ENCODE measurements at places on chromosomes 13 and 19. TPM values are rescaled to one million over a fixed set of nuclear protein-coding genes. Genes with fewer than 3 reads are reported as not detected.
A peak's percentile ranks its signal among the peaks of the same experiment; 100 is the strongest.

LGALS14 gene
- not detected for total RNA-seq

DNA sequence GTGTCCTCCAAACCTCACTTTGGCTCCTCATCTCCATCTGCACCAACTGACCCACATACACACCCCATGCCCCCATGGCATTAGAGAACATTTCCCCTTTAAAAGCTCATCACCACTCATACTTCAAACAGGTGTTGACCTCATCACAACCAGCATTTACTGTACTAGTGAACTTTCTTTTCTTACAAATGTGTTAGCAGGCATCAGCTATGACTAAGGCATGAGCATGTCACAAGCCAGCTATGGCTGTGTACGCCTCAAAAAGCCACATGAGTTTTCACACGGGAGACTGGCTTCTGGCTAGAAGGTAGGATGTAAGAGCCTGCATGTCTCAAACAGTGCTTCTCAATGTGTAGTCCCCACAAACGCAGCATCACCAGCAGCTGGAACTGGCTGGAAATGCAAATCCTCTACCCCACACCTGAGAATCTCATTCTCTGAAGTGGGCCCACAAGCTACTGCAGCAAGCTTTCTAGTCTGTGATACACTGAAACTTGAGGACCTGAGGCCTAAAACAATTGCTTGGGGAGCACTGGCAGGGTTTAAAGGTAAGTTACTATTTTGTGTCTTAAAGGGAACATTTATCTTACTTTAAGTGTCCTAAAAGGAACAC is 66.8 kb downstream of the TUBGCP3 start:
- no peak overlapping the region for H3K4me3 ChIP-seq
- no peaks in the 10 kb centered on the region for H3K4me1 ChIP-seq
- H3K27me3 ChIP-seq, result no peaks in the 10 kb centered on the region
- no peak overlapping the region for H3K27ac ChIP-seq
- no peak for DNase-seq

DNA sequence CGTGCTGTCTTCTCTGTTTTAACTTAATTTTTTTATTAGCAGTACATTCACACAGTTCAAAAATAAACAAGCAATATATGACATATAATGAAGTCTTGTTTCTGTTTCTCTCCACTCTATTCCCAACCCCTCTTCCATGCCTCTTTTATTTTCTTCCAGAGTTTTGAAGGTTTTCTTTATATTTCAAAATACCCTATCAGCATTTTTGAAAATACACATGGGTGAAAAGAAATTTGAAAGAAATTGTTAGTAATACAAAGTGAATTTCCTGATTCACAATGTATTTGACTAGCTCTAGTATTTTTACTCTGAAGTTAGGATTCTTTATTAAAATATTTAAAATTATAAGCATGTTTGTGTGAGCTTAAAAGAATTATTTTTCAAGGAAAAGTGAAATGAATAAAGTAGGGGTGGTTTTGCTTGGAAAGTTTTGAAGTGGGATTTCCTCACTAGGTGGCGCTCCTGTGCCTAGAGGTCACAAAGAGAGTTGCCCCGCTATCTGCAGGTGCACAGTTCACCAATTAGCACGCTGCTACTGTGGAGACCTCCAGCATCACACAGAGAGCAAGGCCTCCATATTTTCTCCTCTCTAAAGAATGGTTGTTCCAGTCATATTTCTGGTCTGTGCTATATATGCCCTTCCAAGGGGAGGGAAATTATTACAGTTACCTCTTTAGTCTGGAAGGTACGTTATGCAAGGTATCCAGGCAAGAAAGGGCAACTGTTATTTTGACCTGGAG is 37.6 kb downstream of the SOX21 start:
- H3K4me1 ChIP-seq, result peaks cover 11% of the 10 kb centered on the region
- peak; percentile 94 for DNase-seq
- H3K27ac ChIP-seq, result no peak overlapping the region

GRCh38 chr13:29846475-29847256 is 3.8 kb downstream of the UBL3 start:
- no peaks in the 10 kb centered on the region for H3K36me3 ChIP-seq
- peak overlapping the region; percentile 50 for H3K4me3 ChIP-seq
- no peaks in the 10 kb centered on the region for H3K27me3 ChIP-seq
- no peak overlapping the region for H3K27ac ChIP-seq
- peaks cover 52% of the 10 kb centered on the region for H3K4me1 ChIP-seq

- no peaks in the 10 kb centered on the region for H3K36me3 ChIP-seq
- no peak overlapping the region for H3K4me3 ChIP-seq
- no peaks in the 10 kb centered on the region for H3K27me3 ChIP-seq
- no peaks in the 10 kb centered on the region for H3K4me1 ChIP-seq
- no peak for DNase-seq
Measured at GRCh38 chr13:81406022-81406421, 1065.1 kb upstream of the SPRY2 start.

DNA sequence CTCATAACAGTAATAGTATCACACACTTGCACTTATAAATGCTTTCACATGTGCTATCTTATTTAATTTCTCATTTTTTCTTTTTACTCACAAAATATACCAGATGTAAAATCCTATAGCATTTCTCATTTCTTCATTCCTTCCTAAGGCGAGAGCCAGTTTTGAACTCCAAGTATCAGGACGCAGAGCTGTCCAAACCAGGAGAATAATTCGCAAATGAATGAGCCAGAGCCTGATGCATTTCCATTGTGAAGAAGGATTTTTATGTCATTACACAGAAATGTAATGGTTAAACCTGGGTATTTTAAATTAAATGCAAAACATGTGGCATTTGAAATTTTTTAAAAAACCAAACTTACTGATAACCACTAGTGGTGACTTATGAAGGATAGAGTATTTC is 244.3 kb downstream of the RGCC start:
- H3K27me3 ChIP-seq, result no peaks in the 10 kb centered on the region
- no peak overlapping the region for H3K27ac ChIP-seq
- peaks cover 11% of the 10 kb centered on the region for H3K4me1 ChIP-seq
- H3K4me3 ChIP-seq, result no peak overlapping the region
- no peak for DNase-seq

DNA sequence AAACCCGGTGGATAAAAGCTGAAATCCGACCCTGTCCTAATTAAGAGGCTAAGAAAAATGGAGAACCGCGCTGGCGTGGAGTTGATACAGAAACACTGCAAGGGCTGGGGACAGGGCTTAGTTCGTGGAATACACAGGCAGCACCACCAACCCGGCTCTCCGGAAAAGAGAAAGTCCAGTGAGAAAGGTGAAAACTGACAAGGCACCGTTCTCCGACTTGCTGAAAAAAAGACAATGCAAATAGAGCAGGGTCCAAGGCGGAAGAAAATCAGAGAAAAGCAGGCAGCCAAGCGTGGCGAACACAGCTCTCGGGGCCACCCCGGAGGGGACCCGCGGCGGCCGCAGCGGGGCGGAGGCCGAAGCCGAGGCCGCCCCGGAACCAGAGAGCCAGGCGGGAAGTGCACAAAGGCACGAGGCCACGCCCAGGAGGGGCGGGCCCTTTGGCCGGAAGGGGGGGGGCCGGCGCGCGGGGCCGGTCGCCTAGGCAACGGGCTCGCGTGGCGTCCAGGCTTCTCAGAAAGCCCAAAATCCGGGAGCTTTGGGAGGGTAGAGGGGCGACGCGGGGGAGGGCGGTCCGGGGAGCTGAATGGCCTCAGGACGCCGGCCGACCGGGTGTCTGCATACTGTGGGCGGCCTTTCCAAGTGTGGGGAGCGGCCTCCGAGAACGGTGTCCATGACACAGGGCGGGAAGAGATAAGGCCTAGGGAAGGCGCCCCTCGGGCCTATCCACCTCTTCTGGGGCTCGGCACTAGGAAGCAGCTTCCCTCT is 1.2 kb upstream of the ING1 start:
- H3K36me3 ChIP-seq, result no peaks in the 10 kb centered on the region
- H3K4me1 ChIP-seq, result peaks cover 8% of the 10 kb centered on the region
- no peaks in the 10 kb centered on the region for H3K27me3 ChIP-seq
- peak overlapping the region; percentile 99 for H3K27ac ChIP-seq
- peak; percentile 90 for DNase-seq

ZNF793 gene
- 11.4 TPM for total RNA-seq

ZNF135 gene
- 9.8 TPM for total RNA-seq

- peak within 1 kb of the TSS; percentile 61 for H3K4me3 ChIP-seq
- H3K27me3 ChIP-seq, result peaks cover 21% of the 10 kb centered on the region
- no peaks in the 10 kb centered on the region for H3K36me3 ChIP-seq
- peaks cover 8% of the 10 kb centered on the region for H3K4me1 ChIP-seq
Measured at GRCh38 chr19:50511069-50511822, at the start of gene JOSD2. TSS of gene JOSD2 (minus strand) at chr19:50511191. CDS start at chr19:50510431, 760 bp downstream.

CDX2 gene
- not detected for total RNA-seq

DNA sequence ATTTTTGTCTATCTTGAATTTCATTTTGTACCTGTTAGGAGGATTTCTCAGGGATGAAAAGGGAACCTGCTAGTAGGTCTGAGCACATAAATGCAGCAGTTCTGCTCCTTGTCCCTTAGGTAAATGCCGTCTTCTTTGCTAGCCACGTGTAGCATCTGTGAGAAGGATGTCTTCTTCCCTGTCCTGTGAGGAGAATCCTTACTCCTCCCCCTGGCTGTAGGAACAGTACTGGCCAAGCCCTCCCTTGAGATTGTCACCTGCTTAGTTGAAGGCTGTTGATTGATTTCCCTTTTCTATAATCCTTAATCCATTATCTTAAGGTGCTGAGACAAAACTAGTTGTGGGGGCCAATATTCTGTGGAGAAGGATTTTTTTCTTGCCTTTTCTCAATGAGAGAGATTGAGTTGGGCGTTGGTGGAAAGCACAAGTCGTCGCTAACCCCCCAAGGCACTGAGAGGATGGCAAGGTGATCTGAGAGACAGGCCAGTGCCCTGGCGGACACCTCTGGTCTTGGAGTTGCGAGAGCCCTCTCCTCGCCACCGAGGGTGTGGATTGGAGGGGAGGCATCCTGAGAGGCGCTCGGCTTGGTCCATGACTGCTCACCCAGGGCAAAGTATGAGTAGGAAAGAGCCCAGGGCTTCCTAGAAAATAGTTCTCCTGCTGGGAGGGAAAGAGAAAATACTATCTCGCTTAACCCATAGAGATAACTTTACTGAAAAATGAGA is 216.7 kb downstream of the ATP8A2 start:
- no peak overlapping the region for H3K4me3 ChIP-seq
- H3K27me3 ChIP-seq, result no peaks in the 10 kb centered on the region
- H3K27ac ChIP-seq, result no peak overlapping the region
- peaks cover 33% of the 10 kb centered on the region for H3K4me1 ChIP-seq
- H3K36me3 ChIP-seq, result no peaks in the 10 kb centered on the region
- peak; percentile 32 for DNase-seq

KANK2 gene
- 47.5 TPM for total RNA-seq

GRCh38 chr19:16218851-16219250 is 21.1 kb downstream of the AP1M1 start:
- H3K4me1 ChIP-seq, result no peaks in the 10 kb centered on the region
- peaks cover 16% of the 10 kb centered on the region for H3K36me3 ChIP-seq
- H3K4me3 ChIP-seq, result no peak overlapping the region
- no peak overlapping the region for H3K27ac ChIP-seq
- no peaks in the 10 kb centered on the region for H3K27me3 ChIP-seq

GRCh38 chr19:51702103-51702824 is 9.1 kb downstream of the SPACA6 start:
- DNase-seq, result peak; percentile 93
- H3K4me3 ChIP-seq, result peak overlapping the region; percentile 66
- H3K27me3 ChIP-seq, result no peaks in the 10 kb centered on the region
- H3K36me3 ChIP-seq, result no peaks in the 10 kb centered on the region
- peak overlapping the region; percentile 94 for H3K27ac ChIP-seq

DNA sequence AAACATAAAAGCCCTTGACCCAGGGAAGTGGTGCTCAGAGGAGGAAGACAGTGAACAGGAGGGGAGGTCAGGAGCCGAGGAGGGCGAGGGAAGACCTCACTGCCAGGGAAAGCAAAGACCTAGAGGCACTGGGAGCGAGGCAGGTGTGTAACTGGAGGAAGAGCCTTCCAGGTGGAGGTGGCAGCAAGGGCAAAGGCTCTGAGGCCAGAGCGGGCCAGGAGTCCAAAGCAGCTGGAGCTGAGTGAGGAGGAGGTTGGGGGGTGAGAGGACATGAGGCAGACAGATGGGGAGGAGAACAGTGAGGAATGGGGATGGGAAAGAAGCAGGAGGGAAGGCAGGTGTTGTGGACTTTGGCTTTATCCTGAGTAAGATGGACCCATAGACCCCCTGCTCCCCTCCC is 3.7 kb downstream of the UPK1A start:
- H3K4me3 ChIP-seq, result no peak overlapping the region
- DNase-seq, result no peak
- H3K4me1 ChIP-seq, result no peaks in the 10 kb centered on the region
- no peak overlapping the region for H3K27ac ChIP-seq
- H3K27me3 ChIP-seq, result no peaks in the 10 kb centered on the region

DNA sequence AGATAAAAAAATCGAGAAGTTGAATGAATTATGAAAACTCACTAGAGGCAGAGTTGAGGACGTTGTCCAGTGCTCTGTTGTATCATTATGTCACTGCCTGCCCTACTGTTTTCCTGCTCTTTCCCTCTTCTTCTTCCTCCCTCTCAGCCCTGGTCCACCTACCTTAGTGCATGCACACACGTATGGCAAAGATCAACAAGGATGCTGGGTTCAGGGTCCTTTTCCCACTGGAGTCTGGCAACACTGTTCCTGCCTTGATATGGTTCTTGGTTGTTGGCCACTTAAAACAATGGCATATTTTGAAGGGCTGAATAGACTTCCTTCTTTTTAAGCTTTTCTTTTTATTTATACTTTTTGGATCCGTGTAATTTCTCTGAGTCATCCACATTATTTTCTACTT is 74.5 kb downstream of the LRCH1 start:
- peaks cover 53% of the 10 kb centered on the region for H3K4me1 ChIP-seq
- no peaks in the 10 kb centered on the region for H3K36me3 ChIP-seq
- no peak for DNase-seq
- no peak overlapping the region for H3K27ac ChIP-seq
- H3K4me3 ChIP-seq, result no peak overlapping the region

- no peak overlapping the region for H3K27ac ChIP-seq
- no peaks in the 10 kb centered on the region for H3K4me1 ChIP-seq
- H3K27me3 ChIP-seq, result no peaks in the 10 kb centered on the region
- H3K4me3 ChIP-seq, result no peak overlapping the region
- no peaks in the 10 kb centered on the region for H3K36me3 ChIP-seq
Measured at GRCh38 chr19:35342430-35342829, 5.3 kb upstream of the FFAR1 start.

DNA sequence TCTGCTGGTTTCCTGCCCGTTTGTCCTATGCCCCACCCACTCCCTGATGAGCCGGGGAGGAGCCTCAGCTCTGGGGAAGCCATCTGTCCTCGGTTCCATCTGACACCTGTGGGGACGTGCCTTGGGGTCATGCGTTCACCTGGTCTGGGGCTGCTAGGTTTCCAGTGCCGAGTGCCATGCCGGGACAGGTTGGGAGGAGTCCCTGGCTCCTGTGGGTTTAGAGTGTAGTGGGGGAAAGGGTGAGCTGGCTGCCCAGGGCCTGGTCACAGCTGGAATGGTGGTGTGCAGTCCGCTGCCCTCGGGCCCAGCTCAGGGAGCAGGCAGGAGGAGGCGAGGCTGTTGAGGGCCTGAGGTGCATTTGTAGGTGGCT is 2.5 kb downstream of the KDM4B start:
- H3K4me3 ChIP-seq, result peak overlapping the region; percentile 71
- H3K27me3 ChIP-seq, result no peaks in the 10 kb centered on the region
- DNase-seq, result peak; percentile 82
- peaks cover 21% of the 10 kb centered on the region for H3K4me1 ChIP-seq
- H3K36me3 ChIP-seq, result no peaks in the 10 kb centered on the region
- H3K27ac ChIP-seq, result peak overlapping the region; percentile 55

IL12RB1 gene
- total RNA-seq, result not detected

- peak overlapping the region; percentile 60 for H3K4me3 ChIP-seq
- H3K36me3 ChIP-seq, result no peaks in the 10 kb centered on the region
- H3K27ac ChIP-seq, result no peak overlapping the region
- H3K4me1 ChIP-seq, result peaks cover 5% of the 10 kb centered on the region
Measured at GRCh38 chr19:55319785-55320184, 5.4 kb downstream of the TMEM150B start.

Measured in GM23338 (cell line).